ENCODE measurements at places on chromosomes 5 and 9. TPM values are rescaled to one million over a fixed set of nuclear protein-coding genes. Genes with fewer than 3 reads are reported as not detected.

DNA sequence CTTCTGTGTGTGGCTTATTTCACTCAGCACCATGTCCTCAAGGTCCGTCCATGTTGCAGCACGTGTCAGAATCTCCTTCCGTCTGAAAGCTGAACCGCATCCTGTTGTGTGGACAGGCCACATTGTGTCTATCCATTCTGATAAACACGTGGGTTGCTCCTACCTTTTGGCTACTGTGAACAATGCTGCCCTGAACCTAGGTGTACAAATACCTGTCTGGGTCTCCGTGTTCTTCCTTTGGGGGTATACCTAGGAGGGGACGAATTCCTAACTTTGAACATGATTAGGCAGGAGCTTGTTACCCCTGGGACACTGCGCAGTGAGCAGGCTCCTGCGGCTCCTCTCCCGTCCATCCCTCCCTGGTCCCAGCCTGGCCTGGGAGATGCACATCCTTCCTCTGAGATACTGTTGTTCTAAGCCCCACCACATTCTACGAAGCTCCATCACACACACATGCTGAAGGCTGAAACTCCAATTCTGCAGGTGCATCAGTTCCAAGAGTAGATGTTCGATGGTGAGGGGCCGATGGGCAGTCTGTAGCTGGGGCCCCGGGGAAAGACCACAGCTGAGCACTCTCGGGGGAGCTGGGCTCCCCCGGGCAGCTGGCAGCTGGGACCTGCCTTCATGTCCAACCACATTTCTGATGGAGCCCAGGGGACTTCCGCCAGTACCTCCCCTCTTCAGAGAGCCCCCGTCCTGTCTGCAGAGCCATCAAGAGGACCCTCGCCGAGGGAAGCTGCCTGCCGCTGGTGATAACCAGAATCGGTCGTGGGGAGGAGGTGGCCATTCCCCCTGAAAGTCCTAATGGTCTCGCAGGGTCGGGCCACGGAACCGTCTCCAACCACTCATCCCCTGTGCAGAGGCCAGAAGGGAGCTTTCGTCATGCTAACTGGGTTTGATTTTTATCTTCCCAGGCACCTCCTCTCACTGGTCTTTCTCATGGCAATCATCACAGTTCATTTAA, 120.9 kb downstream of the COL23A1 start:
- no peaks in the 10 kb centered on the region for H3K27me3 ChIP-seq
- H3K4me1 ChIP-seq = peaks cover 15% of the 10 kb centered on the region
- H3K4me3 ChIP-seq = no peak overlapping the region
- no peaks in the 10 kb centered on the region for H3K36me3 ChIP-seq

KCNV2 gene
- not detected for total RNA-seq

WDR31 gene
- 1.7 TPM for total RNA-seq

FOXD1 gene
- total RNA-seq = 28.6 TPM

- no peaks in the 10 kb centered on the region for H3K4me1 ChIP-seq
- no peaks in the 10 kb centered on the region for H3K27me3 ChIP-seq
- H3K4me3 ChIP-seq = no peak overlapping the region
- DNase-seq = no peak
Measured at GRCh38 chr9:121927636-121928035, 165.5 kb downstream of the TTLL11 start.

Measured in chondrocyte (in vitro differentiated cells).